LNCaP clone FGC (cell line): ENCODE measurements at places on chromosomes 2 and 18.
A peak's percentile ranks its signal among the peaks of the same experiment; 100 is the strongest.

- DNase-seq: no peak
These were observed 309.5 kb downstream of the NDUFA10 start for GRCh38 chr2:239715606-239716005.

DNA sequence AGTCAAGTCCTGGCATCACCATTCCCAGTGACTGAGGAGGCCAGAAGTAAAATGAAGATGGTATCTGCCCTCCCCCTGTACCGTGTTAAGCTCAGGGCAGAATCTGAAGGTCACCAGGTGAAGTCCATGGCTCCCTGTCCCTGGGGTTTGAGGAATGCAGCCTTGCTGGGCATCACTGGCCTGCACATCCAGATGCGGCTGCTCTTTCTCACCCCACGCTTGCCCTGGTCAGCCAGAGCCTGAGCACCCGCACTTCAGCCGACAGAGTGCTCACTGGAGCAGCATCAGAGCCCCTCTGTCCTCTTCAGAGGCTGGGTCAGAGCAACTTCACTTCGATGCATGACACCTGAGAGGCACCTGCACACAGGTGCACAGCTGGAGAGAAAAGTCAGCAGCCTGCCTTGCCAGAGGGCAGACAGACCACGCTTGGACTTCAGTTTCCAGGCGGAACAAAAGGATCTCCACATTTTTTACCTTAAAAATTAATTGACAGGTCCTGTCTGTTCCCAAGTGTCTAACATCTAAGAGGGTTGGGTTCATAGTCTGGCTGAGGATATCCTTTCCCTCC lies 267.3 kb downstream of the ANAPC1 start:
- DNase-seq: no peak

DNA sequence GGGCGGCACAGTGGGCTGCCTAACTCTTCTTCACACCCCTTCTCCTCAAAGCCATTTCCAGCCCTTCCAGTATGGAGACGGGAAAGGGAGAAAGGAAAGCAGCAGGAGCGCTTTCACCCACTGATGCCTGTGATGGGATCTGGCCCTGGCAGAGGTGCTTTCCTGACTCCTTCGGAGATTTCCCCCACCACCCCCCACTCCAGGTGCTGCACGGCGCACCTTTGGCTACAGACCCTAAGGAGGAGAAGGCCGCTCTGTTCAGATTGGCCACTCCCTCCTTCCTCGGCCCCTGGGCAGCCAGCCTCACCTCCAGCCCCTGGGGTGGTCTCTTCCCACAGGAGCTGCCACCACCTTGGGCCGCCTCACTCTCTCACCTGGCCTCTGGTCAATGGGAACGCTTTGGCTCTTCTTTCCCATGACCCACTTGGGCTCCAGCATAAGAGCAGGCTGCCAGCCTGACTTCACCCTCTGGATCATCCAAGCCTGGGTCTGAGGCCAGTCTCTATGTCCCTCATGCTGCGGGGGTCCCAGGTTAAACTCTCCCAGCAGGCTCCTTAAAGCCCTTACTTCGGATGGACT lies 18.4 kb upstream of the MAL start:
- DNase-seq: no peak

GRCh38 chr2:63642946-63643345 lies 54.2 kb downstream of the MDH1 start:
- DNase-seq: no peak

DNA sequence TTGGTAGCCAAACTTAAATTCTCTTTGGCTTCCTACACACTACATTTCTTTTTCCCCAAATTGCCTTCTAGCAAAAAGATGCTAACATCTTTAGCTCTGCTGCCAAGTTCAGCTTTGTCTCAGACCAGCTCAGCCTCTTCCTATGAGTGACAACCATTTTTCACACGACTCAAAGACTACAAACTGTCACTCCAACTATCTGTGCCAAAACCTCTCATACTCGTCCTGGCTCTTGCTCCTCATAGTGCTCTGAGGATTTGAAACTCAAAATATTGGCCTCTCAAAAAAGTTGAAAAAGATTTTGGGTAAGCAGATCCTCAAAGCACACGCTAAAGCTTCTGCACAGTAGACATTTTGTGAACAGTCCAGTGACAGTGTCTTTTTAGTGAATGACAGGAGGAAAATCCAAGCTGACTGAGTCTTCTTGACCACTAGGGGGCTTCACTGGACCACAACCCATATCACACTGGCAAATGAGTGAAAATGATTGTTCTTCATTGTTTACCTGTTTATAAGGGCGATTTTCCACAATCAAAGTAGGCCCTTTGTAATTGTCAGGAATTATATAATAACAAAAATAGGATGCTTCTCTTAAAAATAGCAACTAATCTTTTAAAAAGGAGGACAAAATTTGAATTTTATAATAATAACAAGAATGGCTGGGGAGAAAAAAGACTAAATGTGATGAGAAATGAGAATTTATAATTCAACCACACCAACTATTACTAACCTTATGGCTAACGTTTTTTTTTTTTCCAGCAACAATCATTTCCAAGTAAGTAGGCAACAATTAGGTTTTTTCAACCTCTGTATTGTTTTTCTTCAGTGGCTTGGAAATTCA lies 85.5 kb upstream of the PGAP1 start:
- DNase-seq: peak; percentile 45

- DNase-seq: no peak
These were observed 29.1 kb downstream of the RTP5 start for GRCh38 chr2:241898463-241899270.

DNA sequence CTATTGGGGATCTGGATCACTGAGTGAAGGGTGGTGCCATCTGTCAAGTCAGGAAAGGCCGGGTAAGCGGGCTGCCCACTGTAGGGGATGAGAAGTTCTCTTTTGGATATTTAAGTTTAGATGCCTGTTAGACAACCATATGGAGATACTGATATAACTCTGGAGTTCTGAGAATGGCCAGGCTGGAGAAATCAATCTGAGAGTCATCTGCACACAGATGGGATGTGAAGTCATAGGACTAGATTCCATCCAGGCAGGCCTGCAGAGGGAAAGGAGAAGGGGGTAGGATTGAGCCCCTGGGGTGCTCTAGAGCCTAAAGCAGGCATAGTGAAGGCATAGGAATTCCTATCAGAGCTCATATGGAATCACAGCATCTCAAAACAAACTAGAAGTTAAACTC lies 30.1 kb downstream of the SPRED2 start:
- DNase-seq: no peak

GRCh38 chr2:195595825-195596224 lies 61.2 kb upstream of the SLC39A10 start:
- DNase-seq: no peak

- DNase-seq: no peak
These were observed 62.8 kb downstream of the PXDN start for GRCh38 chr2:1681323-1682180.

GRCh38 chr2:120831086-120831485 lies 95.4 kb downstream of the GLI2 start:
- no peak for DNase-seq

GRCh38 chr2:15772086-15772595 lies 168.2 kb upstream of the MYCN start:
- DNase-seq: no peak

- no peak for DNase-seq
These were observed 2.1 kb upstream of the COL5A2 start for GRCh38 chr2:189181706-189182105.

GRCh38 chr18:7605705-7606104 lies 38.6 kb downstream of the PTPRM start:
- DNase-seq: no peak

GRCh38 chr2:65045651-65046050 lies 10.6 kb upstream of the CEP68 start:
- DNase-seq: no peak

DNA sequence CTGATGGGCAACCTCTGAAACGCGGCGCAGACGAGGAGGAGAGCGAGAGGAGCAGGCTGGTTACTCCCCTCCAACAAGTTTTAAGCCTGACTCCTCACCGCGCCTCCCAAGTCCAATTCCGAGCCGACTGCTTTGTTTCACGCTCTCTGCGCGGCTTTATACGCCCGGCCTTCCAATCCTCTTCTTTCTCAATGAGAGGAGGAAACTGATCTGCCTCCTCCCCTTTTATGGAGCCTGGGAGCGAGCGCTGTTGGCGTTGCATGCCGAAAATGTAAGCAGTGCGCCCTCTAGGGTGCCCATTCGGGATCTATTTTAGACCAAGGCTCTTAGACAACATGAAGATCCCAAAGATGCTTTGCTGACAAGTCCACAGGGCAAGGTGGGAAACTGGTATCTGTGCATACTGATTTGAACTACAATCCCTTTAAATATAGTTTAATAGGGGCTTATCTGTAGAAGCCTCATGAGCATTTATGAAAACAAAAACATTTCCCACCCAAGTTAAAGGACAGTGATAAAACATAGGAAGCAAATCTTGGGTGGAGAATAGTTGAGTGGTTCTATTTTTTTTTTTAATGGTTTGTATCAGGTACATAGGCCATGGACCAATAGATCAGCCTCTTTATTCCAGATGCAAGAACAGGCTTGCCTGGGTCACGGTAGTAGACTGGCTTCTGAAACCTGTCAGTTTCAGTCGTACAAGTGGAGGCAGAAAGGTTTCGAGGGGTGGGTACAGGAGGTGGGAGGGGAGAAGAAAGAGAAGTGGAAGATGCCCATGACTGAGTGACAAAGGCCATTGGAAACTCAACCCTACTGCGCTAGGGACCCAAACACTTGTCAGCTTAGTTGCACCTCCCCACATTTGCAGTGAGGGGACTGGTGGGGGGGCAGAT lies at the start of gene RND3:
Gene RND3, minus strand, starts transcription at position 131 of the 893 bp plus-strand sequence. CDS start 250 bp downstream, outside the sequence.
- DNase-seq: peak; percentile 85

- no peak for DNase-seq
These were observed 76.6 kb downstream of the NEB start for GRCh38 chr2:151657667-151658076.

DNA sequence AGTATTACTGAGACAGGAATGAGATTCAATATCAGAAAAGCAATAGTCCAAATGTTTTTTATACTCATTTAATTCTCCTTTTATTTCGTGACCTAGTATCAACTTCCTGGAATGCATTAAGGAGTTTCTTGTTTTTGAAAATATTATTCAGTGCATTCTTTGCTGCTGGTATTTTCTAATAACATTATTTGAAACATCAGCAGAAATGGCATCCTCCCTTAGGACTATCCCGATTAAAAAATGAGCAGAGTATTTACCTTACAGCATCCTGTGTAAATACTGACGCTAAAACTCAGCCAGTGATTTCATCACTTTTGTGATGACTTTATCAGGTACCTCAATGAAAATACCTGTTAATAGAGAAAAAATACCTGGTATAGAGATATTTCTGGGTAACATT lies 16.3 kb downstream of the COL4A3 start:
- DNase-seq: no peak

DNA sequence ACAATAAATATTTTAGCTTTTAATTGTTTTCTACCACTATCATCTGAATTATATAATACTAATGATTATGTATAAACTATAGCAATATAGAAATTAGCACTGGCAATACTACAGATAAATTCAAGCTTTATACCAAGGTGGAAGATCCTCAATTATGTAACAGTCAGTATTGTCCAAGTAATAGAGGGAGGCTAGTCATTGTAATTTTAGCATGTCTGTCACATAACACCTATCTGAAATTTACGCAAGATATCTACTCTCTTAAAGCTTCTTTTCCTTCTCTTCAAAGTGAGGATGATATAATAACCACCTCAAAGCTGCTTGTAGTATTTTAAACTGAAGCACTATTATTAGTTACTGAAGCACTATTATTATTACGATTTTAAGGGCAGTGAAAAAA lies 12.2 kb downstream of the KCNJ3 start:
- no peak for DNase-seq

GRCh38 chr2:118251427-118251826 lies 163.2 kb downstream of the INSIG2 start:
- no peak for DNase-seq

GRCh38 chr2:174580951-174581350 lies 16.7 kb downstream of the WIPF1 start:
- no peak for DNase-seq

DNA sequence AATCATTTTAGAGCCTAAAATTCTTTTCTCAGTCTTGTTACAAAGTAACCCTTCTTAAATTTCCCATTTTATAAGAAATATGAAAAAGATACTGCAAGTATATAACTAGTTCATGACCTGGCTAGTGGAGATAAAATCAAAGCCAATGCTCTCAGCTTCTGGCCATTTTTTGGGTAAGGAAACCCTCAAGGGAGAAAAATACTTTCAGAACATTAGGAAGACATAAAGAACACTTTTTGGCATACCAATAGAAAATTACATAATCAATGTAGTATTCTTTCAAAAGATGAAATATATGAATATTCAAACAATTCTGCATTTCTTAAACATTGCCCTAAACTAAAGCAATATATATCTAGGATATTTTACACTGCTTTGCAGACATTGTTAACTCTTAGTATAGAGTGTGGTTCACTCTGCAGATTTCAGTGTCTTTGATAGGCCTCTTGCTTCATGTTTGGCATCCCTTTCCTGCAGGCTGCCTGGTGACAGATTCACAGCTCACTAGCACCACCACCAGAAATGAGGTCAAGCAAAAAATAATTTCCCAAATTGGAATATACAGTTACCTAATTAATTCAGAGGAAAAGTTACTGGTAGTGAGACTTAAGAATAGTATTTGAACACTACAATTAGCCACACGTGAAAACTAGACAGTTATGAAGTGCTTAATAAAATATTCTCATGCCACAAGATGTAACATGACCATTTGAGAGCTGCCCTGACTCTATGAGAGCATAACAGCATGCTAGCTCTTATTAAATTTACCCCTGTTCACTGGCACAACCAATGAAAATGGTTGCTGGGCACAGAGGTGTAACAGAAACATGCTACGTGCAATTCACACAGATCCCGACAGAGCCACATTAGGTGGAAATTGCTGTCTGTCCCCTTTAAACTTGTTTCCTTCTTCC lies 36.0 kb downstream of the PAIP2B start:
- no peak for DNase-seq

GRCh38 chr2:177241711-177242120 lies 22.8 kb downstream of the NFE2L2 start:
- DNase-seq: no peak

DNA sequence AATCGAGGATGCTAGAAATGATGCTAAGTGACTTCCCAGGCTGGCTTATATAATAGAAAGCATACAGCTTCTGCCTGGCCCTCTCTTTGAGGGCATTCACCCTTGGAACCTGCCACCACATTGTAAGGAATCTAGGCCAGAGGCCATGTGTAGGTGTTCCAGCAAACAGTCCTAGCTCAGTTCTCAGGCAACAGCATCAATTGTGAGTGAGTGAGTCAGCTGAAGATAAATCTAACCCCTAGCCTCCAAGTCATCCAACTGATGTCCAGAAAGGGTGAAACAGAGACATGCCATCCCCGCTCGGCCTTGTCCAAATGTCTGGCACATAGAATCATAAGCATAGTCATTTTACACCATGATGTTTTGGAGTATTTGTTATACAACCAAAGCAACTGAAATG lies 324.3 kb upstream of the KLHL14 start:
- DNase-seq: no peak
